Melanocyte of skin (primary cell): ENCODE measurements at places on chromosomes 5 and 9. TPM values are rescaled to one million over a fixed set of nuclear protein-coding genes. Genes with fewer than 3 reads are reported as not detected.

The OR1J1 gene
- total RNA-seq: not detected in 2 replicates

The CA9 gene
- 0.36 TPM in 1 of 2 replicates, not detected in the other for total RNA-seq

The GRIN1 gene
- total RNA-seq: not detected in 2 replicates

The TGFBI gene
- total RNA-seq: 28.2 and 119 TPM in 2 replicates

The ZNF883 gene
- 0.31 and 0.33 TPM in 2 replicates for total RNA-seq

The SURF4 gene
- 367 and 440 TPM in 2 replicates for total RNA-seq

The KYAT1 gene
- total RNA-seq: 9.6 and 12.3 TPM in 2 replicates

The SLC6A3 gene
- not detected in 2 replicates for total RNA-seq

The ENTPD2 gene
- not detected in 2 replicates for total RNA-seq

The ADGRD2 gene
- not detected in 2 replicates for total RNA-seq

The GARIN3 gene
- not detected in 2 replicates for total RNA-seq

The PCDHGA12 gene
- total RNA-seq: 28.0 and 30.7 TPM in 2 replicates

The TXNDC8 gene
- not detected in 2 replicates for total RNA-seq

The PRRX2 gene
- total RNA-seq: not detected in 2 replicates

The ARL10 gene
- 7.9 and 9.5 TPM in 2 replicates for total RNA-seq
